ENCODE measurements at places on chromosomes 2 and 18.

- no peak for DNase-seq
These were observed 32.9 kb downstream of the INO80C start for GRCh38 chr18:35464831-35465279.

DNA sequence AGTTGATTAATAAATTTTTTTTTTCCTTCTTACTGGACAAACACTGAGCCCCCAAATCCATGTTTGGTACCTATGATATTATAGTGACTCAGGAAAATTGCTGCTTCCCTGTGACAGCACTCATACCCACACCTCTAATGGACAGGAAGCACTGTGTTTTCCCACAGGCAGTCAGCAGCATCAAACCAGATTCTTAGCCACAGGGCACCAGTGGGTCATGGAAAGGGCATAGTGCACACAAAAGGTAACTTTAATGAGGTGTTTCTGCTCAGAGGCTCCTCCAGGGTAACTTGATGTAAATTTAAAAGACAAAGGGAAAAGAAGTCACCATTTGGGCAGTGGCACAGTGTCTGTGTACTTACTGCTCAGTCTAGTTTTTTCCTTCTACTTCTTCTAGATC lies 34.1 kb downstream of the SERPINB11 start:
- peak; percentile 85 for DNase-seq

DNA sequence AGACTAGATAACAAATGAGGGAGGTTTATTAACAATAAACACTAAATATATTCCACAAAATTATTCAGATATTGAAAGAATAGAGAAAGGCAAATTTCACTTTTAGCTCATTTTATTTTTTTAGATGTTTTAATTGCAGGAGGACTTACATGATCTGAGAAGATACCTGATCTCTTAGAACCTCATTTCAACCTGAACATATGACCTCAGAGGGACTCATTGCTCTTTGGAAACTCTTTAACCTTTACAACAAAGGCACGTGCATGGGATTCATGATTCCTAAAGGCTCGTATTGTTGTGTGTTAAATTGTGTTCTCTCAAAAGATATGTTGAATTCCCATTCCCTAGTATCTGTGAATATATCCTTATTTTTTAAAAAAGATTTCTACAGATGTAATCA lies 35.7 kb upstream of the ITGA4 start:
- no peak for DNase-seq

- peak; percentile 27 for DNase-seq
These were observed 266.8 kb downstream of the NDUFA10 start for GRCh38 chr2:239758279-239758877.

- no peak for DNase-seq
These were observed 48.7 kb upstream of the KCNF1 start for GRCh38 chr2:10863047-10863446.
